Ascending aorta (tissue), 2 donors: ENCODE measurements at places on chromosomes 4 and X. TPM values are rescaled to one million over a fixed set of nuclear protein-coding genes. Genes with fewer than 3 reads are reported as not detected.
A peak's percentile ranks its signal among the peaks of the same experiment; 100 is the strongest.

DNA sequence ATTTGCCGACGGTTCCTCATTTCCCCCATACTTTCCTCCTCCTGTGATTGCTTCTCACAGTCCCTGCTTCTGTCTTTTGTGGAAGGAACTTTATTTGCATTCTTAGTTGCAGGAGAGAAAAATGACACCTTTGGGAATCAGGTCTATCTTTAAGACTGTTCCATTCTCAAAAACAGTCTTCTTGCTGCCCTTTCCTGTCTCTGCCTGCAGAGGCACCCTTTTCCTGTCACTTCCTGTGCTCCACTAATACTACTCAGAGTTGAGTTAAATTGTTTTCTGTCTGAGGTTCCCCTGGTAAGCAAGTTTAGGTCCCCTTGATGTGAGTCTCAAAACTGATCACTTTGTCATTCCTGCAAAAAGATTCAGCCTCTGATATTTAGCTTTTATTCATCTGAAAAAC is 208.8 kb upstream of the CLNK start:
- DNase-seq: no peak

GRCh38 chr4:102578819-102579218 is 77.7 kb downstream of the NFKB1 start:
- no peak for DNase-seq

GRCh38 chrX:129719268-129719667 is 19.5 kb upstream of the XPNPEP2 start:
- DNase-seq: peak; percentile 7

DNA sequence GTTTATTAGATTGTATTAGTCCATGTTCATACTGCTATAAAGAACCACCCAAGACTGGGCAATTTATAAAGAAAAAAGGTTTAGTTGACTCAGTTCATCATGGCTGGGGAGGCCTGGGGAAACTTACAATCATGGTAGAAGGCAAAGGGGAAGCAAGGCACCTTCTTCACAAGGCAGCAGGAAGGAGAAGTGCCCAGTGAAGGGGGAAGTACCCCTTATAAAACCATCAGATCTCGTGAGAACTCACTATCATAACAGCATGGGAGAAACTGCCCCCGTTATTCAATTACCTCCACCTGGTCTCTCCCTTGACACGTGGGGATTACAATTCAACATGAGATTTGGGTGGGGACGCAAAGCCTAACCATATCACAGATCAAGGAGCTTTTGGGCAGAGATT is 8.1 kb upstream of the HSD17B13 start:
- no peak for DNase-seq

DNA sequence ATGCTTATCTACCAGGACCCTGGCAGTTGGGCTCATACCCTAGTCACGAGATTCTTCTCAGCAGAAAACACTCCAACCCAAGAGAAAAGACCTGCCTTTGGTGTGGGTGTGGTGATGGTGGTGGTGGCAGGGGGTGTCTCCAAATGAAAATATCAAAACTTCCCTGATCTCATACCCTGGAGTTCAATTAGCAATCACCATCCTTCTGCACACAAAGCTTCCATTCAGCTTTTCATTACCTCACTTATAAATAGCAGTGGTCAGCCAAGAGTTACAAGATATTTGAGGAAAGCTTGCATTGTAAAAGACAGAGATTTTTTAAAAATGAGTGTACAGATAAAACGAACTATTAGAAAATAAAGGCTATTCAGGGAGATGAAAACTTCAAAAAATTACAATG is 580.8 kb upstream of the MAGEB2 start:
- no peak for DNase-seq

- DNase-seq: no peak
Observed at GRCh38 chr4:137530176-137530575, 2.1 kb downstream of the PCDH18 start.

DNA sequence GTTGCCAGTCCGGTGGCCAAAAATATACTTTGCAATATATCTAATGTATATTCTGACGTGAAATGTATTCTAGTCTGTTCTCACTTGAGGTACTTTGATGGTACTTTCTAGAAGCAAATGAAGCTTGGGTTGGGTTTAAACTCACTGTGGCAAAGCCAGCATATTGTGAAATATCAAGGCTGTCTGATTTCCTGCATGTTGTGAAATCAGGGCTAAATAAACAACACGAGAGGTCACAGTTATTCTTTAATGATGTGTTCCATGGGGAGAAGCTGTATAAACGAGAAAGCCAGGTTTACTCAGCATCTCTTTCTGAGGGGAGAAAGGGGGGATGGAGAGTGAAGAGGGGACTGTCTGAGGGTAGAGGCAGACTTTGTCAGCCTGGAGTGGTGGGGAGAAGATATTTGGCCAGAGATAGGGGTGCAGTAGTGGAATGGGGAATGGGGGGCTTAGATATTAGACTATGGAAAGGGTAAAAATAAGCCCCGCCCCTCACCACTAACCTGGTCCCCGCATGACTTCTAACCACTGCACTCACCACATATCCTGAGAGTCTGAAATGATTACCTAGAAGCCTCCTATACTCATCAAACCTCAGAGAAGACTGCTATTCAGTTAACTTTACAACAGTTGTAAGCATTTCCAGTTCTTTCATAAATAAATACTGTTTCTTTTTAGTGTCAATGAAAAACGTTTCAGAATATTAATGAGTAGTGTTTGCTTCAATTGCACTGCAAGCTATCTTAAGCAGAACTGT is 5.9 kb upstream of the SCARB2 start:
- no peak for DNase-seq

- no peak for DNase-seq
Observed at GRCh38 chr4:100869276-100869675, 351.5 kb upstream of the EMCN start.

DNA sequence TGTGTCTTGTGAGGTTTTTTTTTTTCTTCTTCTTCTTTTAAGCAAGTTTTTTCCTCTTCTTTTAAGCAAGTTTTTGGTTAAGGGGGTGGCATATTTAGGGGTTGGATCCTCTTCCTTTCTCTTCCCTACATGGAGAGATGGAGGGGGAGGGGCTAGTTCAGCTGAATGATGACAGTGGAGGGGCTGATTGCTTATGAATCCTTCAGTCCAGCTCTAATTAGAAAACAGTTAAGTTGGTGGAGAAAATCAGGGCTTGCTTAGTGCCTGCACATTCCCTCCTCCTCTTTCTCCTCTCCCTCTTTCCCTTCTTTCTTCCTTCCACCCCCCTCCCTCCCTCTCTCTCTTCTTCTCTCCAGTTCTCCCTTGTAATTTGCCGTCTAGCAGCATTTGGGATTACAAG is 4.4 kb upstream of the HAND2 start:
- no peak for DNase-seq

DNA sequence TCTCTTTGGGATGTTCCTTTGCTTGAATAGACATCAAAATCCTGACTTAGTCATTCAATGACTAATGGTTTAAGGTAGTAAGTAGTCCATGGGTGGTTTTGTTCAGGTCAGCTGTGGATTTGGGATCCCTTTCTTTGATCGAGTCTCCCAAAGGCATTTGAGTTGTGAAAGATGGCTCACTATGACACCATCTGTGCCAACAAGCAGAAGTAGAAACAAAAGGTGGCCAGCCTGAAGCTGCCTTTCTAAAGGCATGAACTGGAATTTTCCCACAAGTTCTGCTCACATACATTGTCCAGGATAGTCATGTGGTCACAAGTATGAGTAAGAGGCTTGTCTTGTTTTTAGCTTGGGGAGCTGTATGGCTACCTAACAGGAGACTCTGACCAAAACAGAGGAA is 129.9 kb downstream of the CCNG2 start:
- no peak for DNase-seq

DNA sequence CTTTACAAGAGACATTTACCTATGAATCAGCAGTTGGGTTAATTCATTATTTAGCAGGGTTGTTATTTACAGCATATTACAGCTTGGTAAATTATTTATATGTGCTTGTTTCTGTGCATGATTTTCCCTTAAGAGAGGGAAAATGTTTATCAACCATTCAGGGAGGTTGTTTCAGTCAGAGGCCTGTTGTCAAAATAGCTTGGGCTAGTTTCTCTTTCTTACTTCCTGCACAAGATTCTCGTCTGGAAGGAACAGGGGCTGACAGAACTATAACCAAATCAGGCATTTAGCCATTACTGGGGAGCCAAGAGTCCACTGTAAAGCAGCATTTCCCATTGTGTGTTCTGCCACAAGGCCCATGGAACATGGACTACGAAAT is 135.8 kb downstream of the HS6ST2 start:
- DNase-seq: no peak

DNA sequence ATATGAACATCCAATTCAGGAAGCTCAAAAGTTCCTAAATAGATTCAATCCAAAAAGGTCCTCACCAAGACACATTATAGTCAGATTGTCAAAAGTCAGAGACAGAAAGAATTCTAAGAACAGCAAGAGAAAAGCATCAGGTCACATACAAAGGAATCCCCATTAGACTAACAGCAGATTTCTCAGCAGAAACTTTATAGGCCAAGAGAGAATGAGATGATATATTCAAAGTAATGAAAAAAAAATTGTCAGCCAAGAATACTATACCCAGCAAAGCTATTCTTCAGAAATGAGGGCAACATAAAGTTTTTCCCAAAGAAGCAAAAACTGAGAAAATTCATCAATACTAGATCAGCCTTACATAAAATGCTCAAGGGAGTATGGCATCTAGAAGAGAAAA is 106.6 kb upstream of the SH3RF1 start:
- no peak for DNase-seq

DNA sequence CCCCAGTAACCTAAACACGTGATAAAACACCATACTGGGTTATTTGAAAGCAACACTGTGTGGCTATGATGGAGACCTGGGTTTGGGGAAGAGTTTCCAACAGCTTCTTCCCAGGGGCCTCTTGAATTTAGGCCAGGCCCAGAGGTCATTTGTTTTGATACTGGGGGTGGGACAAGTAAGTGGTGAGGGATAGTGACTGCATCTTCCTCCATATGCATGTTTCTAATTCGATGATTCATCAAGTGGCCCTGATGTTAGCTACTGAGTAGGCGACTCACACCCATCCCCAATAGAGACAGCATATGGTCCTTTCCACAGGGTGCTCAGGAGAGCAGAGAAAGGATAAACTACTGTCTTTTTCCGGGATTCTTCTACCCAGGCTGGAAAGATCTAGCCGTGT is 2.7 kb downstream of the NDP start:
- DNase-seq: no peak

The EOLA2 gene
- 22.8 TPM for total RNA-seq

The NAA10 gene
- total RNA-seq: 155 TPM

The SMARCA1 gene
- 21.5 TPM for total RNA-seq
